Activated T-helper 1 cell treated with Interleukin-2 at 50 U/mL for 16 hours (primary cell): ENCODE measurements at places on chromosomes 13 and 19.

GRCh38 chr19:16283210-16284061 is 41.2 kb upstream of the KLF2 start:
- no peak for DNase-seq

GRCh38 chr13:110374431-110375370 is 67.6 kb downstream of the COL4A2 start:
- DNase-seq: no peak

DNA sequence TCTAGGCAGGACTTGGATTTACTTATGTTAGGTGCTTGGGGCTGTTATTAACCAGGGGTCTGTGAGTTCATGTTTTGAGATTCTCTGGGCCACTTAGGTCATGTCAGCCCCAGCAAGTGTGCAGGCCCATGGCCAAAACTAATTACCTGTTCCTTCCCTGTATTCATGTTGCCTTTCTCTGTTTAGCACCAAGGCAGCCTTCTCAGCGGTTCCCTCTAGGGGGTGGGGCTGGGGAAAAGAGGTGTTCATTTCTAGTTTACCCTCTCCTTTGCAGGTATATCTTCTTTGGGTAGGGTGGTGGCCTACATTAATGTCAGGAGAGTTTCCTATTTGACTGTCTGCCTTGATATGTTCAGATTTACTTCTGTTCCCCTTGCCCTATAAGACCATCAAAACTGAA is 61.7 kb downstream of the PDS5B start:
- DNase-seq: no peak

DNA sequence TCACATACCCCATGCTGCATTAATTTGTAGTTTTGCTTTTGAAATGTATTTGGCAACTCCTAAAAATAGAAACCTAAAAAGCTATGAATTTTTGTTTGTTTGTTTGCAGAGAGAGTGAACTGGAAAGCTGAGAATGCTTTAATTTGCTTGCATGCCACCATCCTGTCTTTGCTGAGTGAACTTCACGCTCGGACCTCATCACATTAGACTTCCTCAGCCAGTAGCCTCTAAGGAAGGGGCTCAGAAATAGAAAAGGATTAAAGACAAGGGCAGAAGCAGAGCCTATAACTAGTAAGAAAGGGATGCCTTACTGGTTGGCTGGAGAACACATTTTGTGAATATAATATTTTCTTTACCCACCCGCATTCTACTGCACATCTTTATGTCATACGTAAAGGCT is 275.1 kb downstream of the DCLK1 start:
- DNase-seq: no peak

DNA sequence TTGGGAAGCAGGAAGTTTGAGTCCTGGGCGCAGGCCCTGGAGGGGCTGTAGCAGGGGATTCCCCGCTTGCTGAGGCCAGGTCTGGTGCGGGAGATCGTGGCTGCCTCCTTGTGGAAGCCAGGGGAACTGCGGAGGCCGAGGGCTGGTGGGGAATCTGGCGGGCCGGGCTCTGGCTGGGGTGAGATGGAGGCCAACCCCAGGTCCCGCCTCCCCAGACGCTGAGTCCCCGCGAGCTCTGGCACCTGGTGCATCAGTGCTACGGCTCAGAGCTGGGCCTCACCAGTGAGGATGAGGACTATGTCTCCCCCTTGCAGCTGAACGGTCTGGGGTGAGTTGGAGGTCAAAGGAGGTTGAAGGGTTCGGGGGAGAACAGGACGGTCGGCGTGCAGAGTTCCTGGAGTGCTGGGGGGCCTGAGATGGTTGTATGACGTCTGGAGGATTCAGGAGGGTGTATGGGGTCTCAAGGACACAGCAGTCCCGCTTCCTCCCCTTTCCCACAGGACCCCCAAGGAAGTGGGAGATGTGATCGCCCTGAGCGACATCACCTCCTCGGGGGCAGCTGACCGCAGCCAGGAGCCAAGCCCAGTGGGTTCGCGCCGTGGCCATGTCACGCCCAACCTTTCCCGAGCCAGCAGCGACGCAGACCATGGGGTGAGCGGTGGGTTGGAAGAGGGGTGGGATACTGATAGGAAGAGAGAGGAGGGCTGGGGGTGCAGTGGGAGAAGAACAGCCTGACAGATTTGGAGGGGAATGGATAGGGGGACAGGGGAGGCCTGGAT is 13.1 kb downstream of the GRAMD1A start:
- peak; percentile 69 for DNase-seq

DNA sequence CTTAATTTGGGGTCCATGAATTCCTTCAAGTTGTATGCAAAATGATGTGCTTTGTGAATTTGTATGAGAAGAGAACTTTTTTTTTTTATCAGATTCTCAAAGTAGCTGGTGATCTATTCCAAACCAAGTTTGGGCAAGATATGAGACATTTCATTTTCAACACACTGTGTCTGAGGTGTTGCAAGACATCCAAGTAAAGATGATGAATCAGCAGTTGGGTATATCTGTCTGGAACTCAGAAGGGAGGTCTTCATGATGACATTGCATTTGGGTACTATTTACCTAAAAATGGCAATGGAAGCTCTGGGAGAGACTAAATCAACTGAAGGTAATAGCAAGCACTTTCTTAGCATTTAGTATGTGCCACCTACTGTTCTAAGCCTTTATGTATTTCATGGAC is 2.8 kb downstream of the FAM124A start:
- no peak for DNase-seq

- DNase-seq: no peak
Measured at GRCh38 chr19:54949412-54949811, 2.1 kb upstream of the NLRP7 start.

GRCh38 chr19:43416951-43417623 is 2.4 kb downstream of the TEX101 start:
- no peak for DNase-seq

DNA sequence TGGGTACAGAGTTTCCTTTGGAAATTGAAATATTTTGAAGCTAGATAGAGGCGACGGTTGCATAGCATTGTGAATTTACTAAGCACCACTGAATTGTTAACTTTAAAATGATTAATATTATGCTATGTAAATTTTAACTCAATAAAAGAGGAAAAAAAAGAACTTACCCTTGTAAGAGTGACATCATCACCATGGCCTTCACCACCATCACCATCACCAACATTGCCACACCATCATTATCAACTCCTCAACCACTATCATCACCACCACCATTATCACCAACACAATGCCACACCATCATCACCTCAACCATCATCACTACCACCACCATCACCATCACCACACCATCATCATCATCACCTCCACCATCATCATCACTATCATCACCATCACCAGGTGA is 113.9 kb downstream of the TUBA3C start:
- no peak for DNase-seq

DNA sequence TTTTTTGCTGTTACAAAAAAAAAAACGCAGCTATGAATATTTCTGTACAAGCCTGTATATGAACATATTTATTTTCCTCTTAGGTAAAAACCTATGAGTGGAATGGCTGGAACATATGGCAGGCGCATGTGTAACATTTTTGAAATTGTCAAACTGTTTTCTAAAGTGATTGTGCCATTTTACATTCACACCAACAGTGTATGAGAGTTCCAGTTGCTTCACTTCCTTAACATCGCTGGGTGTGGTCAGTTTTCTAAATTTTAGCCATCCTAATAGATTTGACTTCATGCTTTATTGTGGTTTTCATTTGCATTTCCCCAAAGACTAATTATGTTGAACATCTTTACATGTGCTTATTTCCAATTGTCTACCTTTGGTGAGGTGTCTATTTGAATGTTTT is 306.8 kb downstream of the KCNRG start:
- no peak for DNase-seq

DNA sequence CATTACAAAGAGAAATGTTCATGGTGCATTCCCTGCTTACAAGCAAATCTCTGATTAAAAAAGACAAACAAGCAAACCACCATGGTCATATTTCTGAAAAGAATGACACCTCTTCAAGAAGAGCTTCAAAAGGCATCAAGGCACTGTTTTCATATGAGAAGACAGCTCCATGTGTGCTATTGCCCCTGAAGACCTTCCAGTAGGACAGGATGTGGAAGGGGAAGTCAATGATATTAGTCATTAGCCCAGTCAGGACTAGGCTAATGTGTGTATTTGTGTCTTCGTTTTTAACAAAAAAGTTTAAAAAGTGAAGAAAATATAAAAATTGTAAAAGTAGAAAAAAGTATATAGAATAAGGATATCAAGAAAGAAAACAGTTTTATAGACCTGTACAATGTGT is 534.7 kb upstream of the ARGLU1 start:
- DNase-seq: no peak

GRCh38 chr13:106481919-106482318 is 53.5 kb downstream of the EFNB2 start:
- no peak for DNase-seq

GRCh38 chr13:30697996-30698401 is 37.3 kb upstream of the ALOX5AP start:
- DNase-seq: no peak

DNA sequence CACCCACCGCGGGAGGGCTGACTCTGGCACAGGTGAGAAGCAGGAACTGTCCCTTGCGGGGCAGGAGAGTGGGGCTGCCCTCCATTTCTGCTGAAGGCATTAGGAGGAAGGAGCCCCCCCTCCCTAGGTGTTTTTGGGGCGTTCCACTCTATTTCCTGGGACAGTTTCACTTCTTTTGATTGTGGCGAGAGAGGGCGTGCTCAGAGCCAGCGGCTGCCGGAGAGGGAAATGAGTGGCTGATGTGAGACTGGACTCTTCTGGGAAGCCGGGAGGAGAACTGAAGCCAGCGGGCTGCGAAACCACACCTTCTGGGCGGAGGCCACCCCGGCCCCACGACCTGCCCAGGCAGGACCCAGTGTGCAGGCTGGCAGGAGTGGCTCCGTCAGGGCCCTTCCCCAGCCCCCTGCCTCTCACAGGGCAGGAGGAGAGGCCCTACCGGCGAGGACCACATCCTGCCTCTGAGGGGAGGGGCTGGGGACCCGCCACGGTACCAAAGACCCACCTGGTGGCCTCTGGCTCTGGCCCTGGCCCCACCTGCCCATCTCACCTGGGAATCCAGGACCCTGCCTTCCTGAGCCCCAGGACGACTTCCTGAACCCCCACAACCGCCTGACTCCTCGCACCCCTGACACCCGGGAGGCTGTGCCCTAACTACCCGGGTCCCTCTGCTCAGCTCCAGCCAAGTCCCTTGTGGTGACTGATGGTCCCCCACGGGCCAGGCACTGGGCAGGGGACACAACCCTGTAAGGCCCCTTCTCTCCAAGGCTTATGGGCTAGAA is 25.9 kb downstream of the MPND start:
- peak; percentile 53 for DNase-seq
